NCI-H510A (cell line): ENCODE measurements at places on chromosomes 6 and 20.

- DNase-seq, result no peak
Observed at GRCh38 chr20:49620364-49621240, 52.7 kb upstream of the PTGIS start.

- no peak for DNase-seq
Observed at GRCh38 chr20:10861619-10862018, 187.8 kb upstream of the JAG1 start.

DNA sequence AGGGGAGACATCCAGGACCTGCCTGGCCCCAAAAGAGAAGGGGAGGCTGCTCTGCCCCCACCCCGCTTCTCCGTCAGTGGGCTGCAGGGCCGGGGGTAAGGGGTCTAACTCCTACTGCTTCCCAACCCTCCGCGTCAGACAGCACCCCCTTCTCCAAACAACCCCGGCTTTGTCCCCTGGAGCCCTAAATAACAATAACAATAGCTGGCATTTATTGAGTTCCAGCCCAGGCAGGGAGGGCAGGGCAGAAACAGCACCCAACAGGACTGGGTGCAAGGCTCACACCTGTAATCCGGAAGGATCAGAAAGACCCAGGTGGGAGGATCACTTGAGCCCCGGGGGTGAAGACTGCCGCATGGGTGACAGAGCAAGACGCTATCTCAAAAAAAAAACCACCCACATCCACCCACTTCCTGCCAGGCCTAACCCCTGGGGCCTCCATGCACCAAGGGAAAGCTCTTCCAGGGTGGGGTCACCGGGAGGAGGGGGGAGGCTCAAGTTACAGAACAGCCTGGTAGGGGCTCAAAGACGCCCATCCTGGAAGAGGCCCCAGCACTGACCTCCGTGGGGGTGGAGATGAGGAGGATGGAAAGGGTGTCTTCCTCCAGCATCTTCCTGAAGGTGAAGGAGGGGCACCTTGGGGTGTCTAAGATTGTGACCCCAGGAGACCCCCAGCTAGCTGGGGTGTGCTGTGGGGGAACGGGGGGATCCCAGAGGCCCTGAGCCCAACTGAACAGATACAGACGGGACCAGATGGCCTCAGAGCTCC, 1.3 kb upstream of the FNDC11 start:
- DNase-seq, result no peak

- DNase-seq, result no peak
Observed at GRCh38 chr6:23330632-23331031, 761.3 kb downstream of the HDGFL1 start.

DNA sequence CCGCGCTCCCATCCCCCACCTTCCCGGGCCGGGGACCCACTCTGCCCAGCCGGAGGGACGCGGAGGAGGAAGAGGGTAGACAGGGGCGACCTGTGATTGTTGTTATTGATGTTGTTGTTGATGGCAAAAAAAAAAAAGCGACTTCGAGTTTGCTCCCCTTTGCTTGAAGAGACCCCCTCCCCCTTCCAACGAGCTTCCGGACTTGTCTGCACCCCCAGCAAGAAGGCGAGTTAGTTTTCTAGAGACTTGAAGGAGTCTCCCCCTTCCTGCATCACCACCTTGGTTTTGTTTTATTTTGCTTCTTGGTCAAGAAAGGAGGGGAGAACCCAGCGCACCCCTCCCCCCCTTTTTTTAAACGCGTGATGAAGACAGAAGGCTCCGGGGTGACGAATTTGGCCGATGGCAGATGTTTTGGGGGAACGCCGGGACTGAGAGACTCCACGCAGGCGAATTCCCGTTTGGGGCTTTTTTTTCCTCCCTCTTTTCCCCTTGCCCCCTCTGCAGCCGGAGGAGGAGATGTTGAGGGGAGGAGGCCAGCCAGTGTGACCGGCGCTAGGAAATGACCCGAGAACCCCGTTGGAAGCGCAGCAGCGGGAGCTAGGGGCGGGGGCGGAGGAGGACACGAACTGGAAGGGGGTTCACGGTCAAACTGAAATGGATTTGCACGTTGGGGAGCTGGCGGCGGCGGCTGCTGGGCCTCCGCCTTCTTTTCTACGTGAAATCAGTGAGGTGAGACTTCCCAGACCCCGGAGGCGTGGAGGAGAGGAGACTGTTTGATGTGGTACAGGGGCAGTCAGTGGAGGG, 2.8 kb downstream of the SOX4 start:
- no peak for DNase-seq

GRCh38 chr6:2626401-2626800, 124.3 kb downstream of the MYLK4 start:
- DNase-seq, result no peak

- no peak for DNase-seq
Observed at GRCh38 chr20:408843-409696, 971 bp downstream of the RBCK1 start.

DNA sequence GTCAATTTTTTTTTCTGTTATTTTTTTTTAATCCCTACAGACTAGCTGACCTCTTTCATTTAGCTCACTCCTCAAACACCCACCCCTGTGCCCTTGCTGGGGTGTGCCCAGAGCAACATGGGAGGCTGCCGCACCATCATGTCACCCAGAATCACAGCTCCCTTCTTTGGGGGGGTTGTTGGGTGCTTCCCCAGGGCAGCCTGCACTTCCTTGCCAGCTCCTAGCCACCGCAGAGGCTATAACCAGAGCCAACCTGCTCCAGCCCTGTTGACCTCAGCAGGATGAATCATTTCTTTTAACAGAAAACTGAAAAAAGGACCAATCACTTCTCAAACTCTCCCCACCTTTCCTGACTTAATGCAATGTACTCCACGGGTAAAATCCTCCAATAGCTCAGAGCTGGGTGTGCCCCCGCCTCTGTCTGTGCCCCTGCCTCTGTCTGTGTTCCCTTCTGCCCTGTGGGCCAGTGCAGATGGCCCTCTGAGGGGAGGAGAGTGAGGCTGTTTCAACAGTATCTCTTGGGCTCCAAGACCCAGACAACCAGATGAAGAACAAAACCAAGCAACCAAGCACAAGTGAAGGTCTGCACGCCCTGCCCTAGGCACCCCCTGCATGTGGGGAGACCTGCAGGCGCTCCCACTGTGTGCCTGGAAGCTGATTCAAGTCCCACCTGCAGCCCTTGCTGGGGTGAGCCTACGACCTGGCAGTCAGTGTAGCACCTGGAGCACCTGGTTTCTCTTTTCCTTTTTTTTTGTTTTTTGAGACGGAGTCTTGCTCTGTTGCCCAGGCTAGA, 67.7 kb downstream of the PYGB start:
- no peak for DNase-seq

- DNase-seq, result no peak
Observed at GRCh38 chr6:82750556-82750955, 315.1 kb downstream of the UBE3D start.

GRCh38 chr20:35576816-35577215, 34.9 kb downstream of the ERGIC3 start:
- DNase-seq, result no peak

GRCh38 chr6:14770572-14770971, 475.3 kb upstream of the JARID2 start:
- DNase-seq, result no peak

- DNase-seq, result no peak
Observed at GRCh38 chr6:112207131-112207530, 47.2 kb downstream of the LAMA4 start.

- no peak for DNase-seq
Observed at GRCh38 chr6:164345806-164346496, 931.4 kb downstream of the QKI start.

DNA sequence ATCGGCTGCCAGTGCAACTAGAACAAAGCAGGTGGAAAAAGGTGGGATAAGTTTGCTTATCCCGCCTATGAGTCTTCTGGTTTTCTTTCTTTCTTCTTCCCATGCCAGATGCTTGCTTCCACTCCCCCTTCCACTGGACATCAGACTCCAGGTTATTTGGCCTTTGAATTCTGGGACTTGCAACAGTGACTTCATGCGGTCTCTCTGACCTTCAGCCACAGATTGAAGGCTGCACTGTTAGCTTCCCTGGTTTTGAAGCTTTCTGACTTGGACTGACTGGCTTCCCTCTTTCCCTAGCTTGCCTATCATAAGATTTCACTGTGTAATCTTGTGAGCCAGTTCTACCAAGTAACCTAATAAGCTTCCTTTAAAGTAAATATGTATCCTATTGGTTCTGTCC, 878.4 kb upstream of the GJE1 start:
- DNase-seq, result no peak

DNA sequence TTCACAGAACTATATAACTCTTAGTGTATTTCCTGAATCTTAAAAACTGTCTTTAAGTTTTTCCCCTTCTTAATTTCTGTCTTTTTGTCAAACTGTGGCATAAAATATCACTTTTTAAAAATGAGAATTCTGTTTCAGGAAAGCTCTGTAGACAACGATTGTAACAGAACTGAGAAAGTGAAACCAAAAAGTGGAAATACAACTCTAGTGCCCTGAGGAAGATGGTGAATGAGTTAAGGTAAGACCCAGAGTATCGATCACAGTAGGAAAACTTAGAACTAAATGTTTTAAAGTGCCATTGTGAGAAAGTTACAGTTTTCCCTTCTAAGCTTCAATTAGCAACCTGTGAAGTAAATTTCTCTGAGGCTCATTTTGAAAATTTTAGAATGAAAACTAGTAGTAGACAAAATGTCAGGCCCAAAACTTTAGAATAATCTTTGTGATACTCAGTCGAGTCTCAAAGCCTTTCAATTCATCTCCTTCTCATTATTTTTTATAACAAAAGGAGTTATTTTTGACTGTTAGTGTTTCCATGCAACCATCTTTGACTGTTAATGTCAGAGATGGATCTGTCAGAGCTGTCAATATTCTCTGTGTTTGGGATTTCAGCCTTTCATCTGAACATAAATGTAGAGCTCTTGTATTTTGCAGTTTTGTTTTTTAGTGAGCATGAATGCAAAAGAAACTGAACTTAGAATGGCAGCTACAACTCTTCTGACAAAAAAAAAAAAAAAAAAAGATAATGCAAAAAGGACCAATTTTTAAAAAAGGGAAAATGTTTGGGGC, 19.0 kb upstream of the TRDN start:
- no peak for DNase-seq

- DNase-seq, result no peak
Observed at GRCh38 chr6:28732052-28732451, 191.7 kb downstream of the TRIM27 start.

DNA sequence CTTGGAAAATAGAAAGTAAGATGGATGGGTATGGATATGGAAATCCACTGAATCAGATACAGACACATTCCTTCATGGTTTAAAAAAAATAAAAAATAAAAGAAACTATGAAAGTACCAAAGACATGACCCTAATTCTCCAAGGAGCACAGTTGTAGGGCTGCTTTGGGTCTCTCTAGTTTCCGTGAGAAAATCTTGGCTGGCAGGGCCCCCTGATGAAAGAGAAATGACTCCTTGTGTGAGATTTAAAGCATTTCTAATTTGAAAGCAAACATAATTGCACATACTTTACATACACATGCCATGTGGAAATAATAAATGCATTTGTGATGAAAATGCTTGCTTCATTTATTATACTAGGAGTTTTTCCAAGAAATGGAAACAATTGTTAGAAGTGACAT, 593.9 kb upstream of the BTBD3 start:
- no peak for DNase-seq

DNA sequence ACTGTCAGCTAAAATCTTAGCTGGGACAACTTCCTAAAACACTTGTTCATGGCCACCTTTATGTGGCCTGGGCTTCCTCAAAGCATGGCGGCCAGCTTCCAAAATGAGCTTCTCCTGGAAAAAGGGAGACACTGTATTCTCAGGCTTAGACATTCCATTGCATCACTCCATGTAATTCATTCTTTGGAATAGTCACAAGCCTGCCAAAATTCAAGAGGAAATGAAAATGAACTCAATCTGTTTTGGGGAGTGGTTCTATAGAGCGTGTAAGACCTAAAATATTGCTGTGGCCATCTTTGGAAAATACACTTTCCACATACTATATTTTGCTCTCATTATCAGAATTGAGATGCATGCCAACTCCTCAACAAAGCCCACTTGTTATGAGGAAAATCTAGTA, 687.0 kb downstream of the KIF16B start:
- no peak for DNase-seq

DNA sequence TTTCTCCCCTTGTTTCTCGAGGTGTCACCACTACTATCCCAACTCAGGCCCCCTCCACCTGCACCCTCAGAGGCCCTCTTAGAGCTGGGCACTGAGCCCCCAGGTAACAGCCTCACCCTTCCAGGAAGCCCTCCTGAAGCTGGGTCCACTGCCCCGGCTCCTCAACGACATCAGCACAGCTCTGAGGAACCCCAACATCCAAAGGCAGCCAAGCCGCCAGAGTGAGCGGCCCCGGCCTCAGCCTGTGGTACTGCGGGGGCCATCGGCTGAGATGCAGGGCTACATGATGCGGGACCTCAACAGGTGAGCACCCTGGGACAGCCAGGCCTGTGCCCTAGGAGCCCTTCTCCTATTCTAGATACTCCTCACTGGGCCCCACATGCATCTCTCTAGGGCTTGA, 12.9 kb upstream of the ZBTB9 start:
- no peak for DNase-seq

- no peak for DNase-seq
Observed at GRCh38 chr6:109824105-109824504, 133.0 kb downstream of the FIG4 start.

DNA sequence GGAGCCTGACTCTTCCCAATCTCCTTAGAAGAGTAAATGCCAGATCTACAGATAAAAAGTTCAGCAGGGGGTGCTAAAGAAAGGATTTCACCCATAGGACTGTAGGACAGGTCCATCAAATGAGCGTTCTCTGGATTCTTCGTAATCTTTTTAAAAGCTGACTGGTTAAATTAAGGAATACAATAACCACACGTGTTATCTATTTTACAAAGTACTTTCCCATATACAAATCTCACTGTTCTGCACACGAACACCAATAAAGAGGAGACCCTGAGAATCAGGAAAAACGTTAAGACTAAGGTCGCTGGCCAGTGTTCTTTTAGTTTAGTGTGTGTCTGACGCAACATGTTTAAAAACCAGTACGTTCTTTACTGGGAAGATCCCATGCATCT, 542 bp downstream of the TUBE1 start:
- DNase-seq, result no peak

GRCh38 chr6:45375449-45375848, 2.3 kb downstream of the SUPT3H start:
- no peak for DNase-seq

DNA sequence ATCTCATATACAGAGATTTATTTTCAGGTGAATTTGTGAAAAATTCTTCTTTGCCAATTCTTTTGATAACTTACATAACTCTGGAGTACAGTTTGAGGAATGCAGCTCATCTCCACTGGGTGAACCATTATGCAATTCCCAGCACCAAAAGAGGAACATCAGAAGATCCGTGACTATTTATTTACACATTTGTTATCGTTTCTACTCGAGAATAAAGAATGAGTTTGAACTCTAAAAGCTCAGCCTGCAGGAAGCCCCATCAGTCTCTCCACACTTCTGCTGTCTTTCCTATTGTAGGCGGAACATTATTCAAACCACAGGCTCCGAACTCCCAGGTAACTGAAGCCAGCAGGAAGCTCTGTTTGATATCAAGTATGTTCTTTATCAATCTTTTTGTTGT, 95.9 kb upstream of the IFNGR1 start:
- DNase-seq, result no peak

- no peak for DNase-seq
Observed at GRCh38 chr6:109991201-109992101, 13.3 kb downstream of the GPR6 start.
